MV-4-11 (cell line): ENCODE measurements at places on chromosomes 5 and 9.

GRCh38 chr9:133540698-133541025 lies 6.2 kb downstream of the ADAMTSL2 start:
- peak; percentile 74 for DNase-seq

- peak; percentile 20 for DNase-seq
These were observed 60.1 kb upstream of the TGFBR1 start for GRCh38 chr9:99044827-99045226.

GRCh38 chr9:75454043-75454442 lies 365.7 kb downstream of the OSTF1 start:
- no peak for DNase-seq

DNA sequence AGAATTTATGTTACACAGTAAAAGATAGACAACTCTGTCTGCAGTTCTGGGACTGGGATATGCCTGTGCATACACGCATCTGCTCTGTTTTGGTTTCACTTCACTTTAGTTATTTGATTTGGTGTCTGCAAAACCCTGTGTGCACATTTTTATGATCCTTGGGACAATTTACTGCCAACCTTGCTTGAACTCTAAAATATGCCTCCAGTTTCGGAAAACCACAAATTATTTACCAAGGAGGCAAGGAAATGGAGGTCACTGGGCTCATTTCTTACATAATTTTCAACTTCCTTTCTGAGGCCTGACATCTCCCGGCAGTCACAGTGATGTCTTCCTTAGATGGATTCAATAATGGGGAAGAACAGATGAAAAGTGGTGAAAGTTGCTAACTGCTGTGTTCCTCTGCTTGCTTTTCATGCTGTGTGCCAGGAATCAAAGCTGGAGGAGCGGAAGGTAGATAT lies 61.2 kb upstream of the TAF11L2 start:
- peak; percentile 98 for DNase-seq

DNA sequence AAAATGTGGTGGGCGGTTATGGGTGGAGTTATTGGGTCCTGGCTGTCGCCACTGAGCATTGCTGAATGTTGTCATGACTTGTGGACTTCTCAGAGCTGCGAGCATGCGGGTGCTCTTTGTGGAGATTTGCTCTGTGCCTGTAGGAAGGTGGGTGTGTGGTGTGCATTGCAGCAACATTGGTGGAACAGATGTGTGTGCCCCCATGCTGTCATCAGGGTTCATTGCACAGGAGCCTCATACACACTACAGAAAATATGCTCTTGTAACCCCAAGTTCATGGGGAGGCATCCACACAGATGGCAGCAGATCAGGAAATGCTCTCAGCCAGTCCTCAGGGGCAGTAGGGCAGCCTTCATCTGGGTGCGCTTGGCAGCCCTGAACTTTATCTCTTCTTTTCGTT lies 55.9 kb upstream of the PHF2 start:
- peak; percentile 16 for DNase-seq

- DNase-seq: peak; percentile 80
These were observed 492.4 kb upstream of the KLF4 start for GRCh38 chr9:107982001-107982400.

DNA sequence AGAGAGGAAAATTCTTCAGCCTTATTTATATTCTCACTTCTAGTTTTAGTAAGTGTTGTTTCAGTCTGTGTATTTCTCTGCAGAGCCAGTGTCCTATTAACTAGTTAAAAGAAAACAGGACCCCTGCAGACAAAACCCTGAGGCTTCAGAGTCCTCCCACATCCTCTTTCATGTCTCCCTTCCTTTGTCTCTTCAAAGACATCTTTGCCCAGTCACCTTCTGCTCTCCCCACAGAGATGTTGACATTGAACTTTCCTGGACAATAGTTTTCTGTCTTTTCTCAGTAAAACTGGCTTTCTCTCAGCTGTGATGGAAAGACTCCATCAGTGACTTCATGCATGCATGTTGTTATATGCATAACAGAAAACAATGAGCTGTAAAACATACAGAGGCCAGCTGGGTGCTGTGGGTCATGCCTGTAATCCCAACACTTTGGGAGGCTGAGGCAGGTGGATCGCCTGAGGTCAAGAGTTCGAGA lies 20.2 kb downstream of the GRAMD2B start:
- DNase-seq: peak; percentile 76

GRCh38 chr5:81359108-81359507 lies 34.8 kb downstream of the ACOT12 start:
- DNase-seq: no peak

- no peak for DNase-seq
These were observed 35.7 kb downstream of the SECISBP2 start for GRCh38 chr9:89353989-89354388.
